ENCODE measurements at places on chromosomes 13 and 19. TPM values are rescaled to one million over a fixed set of nuclear protein-coding genes. Genes with fewer than 3 reads are reported as not detected.

DNA sequence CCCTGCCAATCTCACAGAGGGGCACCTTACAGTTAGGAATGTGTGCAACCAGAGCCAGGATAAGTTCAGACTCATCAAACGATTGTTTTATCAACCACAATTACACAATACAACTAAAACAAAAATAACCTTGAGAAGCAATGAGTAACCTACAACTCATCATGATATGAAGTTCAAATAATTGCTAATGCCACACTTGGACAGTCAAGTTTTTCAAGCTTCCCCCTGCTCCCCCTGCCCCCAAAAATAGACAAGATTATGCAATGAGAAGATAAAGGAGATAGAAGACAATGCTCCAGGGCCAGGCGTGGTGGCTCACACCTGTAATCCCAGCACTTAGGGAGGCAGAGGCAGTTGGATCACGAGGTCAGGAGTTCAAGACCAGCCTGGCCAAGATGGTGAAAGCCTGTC, 13.6 kb upstream of the KPNA3 start:
- DNase-seq: no peak

GRCh38 chr19:6213266-6213595, 66.5 kb downstream of the MLLT1 start:
- no peak for DNase-seq

- DNase-seq: no peak
These were observed 30.8 kb downstream of the PIN1 start for GRCh38 chr19:9865732-9866501.

DNA sequence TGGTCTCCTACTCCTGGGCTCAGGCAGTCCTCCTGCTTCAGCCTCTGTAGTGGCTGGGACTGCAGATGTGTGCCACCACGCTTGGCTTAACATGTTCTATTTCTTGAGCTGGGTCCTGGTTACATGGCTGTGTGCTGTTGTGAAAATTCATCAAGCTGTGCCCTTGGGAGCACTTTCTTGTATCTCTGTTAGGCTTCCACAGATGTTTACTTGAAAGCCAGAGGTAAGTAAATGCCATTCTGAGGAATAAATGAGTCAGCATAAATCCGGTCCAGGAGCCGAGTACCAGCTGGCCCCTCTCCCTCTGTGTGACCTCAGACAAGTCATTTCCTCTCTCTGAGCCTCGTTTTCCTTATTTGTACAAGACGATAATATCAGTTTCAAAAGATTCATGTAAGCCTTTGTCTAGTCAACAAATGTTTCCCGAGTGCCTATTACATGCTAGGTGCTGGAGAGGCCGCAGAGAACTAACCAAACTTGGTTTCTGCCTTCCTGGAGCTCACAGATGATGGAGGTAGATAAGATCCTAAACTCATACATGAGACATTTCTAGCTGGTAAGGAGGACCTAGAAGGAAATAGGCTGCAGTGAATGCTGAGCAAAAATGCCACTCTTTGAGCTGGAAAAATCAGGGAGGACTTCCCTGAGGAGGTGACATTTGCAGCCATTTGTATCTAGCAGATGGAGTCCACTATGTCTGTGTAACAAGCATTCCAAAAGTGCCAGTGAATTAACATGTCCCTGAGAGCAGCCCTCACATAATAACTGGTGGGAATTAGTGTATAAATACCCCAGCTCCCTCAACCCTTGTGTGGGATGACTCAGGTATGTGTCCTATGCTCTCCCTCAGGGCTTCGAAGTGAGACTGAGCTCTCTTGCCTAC, 2.7 kb upstream of the RASAL3 start:
- DNase-seq: no peak

- DNase-seq: no peak
These were observed 95.8 kb downstream of the CCNA1 start for GRCh38 chr13:36528105-36528504.

DNA sequence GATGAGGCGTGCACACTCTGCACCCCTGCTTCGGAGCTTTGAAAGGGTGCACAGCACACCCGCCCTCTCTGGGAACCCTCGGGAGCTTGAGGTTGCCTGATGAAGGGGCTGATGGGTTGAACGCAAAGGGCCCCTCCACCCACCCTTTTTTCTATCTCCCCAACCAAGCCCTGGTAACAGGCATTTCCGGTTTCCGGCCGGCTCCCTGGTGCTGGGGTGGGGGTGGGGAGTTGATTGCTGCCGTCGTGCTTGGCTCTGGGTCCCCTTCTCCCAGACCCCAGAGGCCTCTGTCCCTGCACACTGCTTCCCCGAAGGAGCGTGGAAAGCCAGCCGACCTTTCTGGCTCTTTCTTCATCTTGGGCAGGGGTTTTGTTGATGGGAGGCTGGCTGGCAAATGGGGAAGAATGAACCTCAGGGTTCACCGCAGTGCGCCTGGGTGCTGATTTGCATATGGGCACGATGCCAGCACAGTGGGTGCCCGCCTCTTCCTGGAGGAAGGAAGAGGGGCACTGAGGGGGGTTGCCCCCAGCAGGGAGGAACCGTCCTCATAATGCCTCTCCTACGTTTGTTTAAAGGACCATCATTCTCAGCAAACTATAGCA, 29.1 kb downstream of the VAV1 start:
- peak; percentile 75 for DNase-seq

DNA sequence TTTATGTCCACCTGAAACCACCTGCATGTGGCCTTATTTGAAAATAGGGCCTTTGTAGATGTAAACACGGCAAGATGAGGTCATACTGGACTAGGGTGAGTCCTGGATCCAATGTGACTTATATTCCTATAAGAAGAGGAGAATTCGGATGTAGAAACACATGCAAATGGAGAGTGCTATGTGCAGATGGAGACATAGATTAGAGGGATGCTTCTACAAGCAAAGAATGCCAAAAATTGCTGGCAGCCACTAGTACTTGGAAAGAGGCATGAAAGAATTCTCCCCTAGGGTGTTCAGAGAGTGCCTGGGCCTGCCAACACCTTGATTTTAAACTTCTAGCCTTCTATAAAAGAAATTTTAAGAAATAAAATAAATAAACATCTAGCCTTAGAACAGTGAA, 226.1 kb downstream of the RFC3 start:
- no peak for DNase-seq

The CDC16 gene
- total RNA-seq: 40.9 TPM

- DNase-seq: peak; percentile 48
These were observed 88.5 kb downstream of the RAB20 start for GRCh38 chr13:110472904-110473563.

The ZNF497 gene
- 1.9 TPM for total RNA-seq

GRCh38 chr19:28498404-28498976, 714.5 kb downstream of the UQCRFS1 start:
- DNase-seq: no peak

- DNase-seq: no peak
These were observed 21.0 kb downstream of the CLEC4M start for GRCh38 chr19:7783991-7784423.

DNA sequence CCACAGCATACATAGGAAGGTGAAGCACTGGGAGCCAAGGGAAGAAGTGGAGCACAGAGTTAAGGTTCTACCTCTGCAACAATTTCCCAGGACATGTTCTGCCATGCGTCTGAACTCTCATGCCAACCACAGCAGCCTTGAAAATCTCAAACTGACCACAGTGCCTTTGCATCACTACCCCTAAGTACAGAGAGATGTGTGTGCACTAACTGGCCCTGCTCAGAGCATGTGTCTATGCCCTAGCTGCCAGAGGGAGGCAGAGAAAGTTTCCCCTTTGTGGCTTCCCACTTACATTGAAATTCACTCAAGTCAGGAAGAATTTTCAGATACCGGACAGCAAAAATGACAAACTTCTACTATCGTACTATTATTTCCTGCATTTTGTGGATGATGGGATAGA, 26.8 kb upstream of the WDFY2 start:
- DNase-seq: no peak

The CD33 gene
- total RNA-seq: 5.3 TPM

The CAPNS1 gene
- 93.0 TPM for total RNA-seq

DNA sequence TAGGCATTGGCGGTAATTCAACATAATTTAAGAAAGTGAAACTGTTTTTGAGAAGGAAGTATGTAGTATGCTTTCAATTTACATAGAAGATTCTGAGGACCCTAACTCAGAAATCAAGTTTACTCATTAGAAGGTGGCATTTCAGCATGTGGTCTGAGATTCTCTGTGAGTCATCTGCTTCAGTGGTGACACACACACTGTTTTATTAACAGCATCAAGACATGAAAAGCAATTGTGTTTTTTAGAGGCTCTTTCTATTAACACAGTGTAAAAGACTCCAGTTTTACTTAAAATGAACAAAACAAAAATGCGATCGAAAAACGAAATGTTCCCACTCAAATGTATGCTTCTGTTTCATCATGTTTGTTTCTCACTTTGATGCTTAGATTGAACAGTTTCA, 802.1 kb upstream of the SLITRK6 start:
- no peak for DNase-seq

DNA sequence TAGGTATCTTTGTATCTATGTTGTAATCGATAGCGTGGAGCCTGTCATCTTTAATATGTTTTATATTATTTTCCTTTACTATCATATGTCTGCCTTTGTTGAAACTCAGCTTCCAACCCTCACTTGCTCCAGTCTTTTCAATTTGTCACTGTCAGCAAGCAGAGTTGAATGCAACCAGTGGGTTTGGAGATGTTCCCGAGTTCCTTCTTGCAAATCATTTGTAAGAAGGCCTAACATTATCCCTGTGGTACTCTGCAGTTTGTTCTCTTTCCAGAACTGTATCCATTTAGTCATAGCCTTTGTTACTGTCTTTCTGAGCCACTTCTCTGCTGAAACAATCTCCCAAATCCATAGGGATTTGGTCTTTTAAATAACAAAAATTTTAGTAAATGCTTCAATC, 41.8 kb downstream of the RNASEH2B start:
- no peak for DNase-seq

GRCh38 chr19:461721-462551, 1.1 kb upstream of the SHC2 start:
- DNase-seq: peak; percentile 90

DNA sequence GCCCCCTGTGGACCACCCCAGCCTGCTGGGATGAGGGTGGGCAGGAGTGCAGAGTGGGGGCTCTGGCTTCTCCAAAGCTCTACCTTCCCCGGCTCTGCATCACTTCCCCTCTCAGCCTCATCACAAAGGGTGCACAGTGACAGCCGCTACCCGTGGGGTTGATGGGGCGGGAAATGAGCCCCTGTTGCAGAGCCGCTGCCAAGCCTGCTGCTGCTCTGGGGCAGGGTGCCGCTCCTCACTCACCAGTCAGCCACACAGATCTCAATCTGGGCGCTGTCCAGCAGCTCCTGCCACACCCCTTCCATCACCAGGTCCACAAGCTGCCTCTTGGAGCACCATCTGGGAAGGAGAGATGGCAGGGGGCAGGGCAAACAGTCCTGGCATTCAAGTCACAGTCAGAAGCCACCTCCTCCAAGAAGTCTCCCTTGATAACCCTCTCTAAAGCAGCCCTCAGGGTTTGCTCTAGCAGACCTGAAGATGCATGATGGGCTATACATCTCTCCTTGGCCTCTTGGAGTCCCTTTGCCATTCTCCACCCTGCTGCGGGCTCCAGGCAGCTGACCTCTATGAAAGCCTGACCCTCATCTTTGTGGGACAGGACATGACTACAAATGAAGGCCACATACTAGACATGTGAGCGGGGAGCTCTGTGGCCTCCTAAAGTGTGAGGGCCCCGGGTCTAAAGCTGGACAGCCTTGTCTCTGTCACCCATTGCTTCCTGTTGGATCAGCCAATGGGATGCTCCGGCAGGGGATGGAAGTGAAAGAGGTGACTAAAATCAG, 15.7 kb downstream of the MRPS12 start:
- DNase-seq: no peak

The FUT1 gene
- total RNA-seq: 1.8 TPM

- DNase-seq: no peak
These were observed 87.9 kb downstream of the DIAPH3 start for GRCh38 chr13:60075850-60076249.

- no peak for DNase-seq
These were observed 52.5 kb downstream of the C1QTNF9 start for GRCh38 chr13:24361852-24362366.

- DNase-seq: no peak
These were observed 1.6 kb downstream of the RNASEH2B start for GRCh38 chr13:50911081-50911631.

- DNase-seq: no peak
These were observed 129.4 kb downstream of the SHISA2 start for GRCh38 chr13:25922376-25922775.

- no peak for DNase-seq
These were observed 4.3 kb upstream of the RNASEH2B start for GRCh38 chr13:50905256-50905655.

GRCh38 chr13:110528911-110529310, 32.6 kb downstream of the RAB20 start:
- no peak for DNase-seq

DNA sequence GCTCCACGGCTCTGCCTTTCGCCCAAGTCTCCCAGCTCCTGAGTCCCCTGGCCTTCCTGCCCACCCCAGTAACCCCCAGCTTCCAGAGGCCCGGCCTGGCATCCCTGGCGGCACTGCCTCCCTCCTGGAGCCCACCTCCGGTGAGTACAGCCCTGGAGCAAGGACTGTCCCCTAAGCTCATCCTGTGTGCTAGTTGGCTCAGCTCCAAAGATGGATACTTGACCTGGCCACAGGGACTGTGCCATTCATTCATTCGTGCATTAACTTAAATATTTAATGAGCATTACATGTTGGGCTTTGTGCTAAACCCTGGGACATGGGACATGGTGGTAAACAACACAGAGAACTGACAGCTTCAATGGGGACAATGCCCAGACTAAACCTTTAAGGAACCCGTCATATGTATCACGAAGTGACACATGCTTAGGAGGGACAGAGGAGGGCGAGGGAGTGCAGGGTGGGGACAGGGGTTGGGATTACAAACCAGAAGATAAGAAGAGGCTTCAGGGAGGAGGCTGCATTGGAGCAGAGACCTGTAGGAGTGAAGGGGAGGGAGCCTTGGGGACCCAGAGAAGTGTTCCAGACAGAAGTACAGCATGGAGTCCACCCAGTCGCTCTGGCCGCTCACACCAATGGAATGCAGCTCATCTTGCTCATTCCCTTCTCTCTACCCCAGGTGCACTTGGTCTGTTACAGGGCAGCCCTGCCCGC, 6.9 kb upstream of the OVOL3 start:
- DNase-seq: no peak

The SOHLH2 gene
- total RNA-seq: not detected

DNA sequence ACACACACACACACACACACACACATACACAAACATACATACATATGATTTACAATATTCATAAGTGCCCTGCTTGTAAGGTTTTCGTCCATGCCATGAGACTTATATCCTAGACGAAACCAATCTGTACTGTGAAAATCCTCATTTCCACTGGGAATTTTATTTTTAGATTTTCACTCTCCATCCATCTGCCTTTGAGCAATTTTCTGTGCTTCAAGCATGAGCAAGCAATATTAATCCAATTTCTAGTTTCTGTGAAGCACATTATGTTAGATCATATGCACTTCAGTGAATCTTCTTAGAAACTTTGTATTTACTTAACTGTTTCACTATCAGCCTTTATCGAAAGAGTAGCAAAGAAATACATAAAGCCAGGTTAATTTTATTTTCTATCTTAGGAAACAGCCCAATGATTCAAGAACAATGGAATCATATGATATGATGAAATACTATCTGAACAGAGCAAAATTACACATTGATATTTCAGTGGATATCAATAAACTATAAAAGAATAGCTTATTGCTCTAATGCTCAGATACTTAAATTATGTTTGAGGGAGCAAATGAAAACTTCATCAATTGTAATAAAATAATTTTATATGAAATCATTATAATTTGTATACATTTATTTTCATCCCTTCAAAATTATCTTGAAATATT, 1100.7 kb upstream of the MIR17HG start:
- no peak for DNase-seq

GRCh38 chr19:48934837-48935236, 1.3 kb downstream of the DHDH start:
- DNase-seq: no peak

The RFXAP gene
- total RNA-seq: 1.2 TPM

The ZNF317 gene
- 10.0 TPM for total RNA-seq

Data from right lobe of liver (tissue), 6 donors.